ENCODE measurements at places on chromosomes 3 and 15.

- no peak for DNase-seq
Measured at GRCh38 chr3:101255441-101255840, 64.9 kb downstream of the IMPG2 start.

DNA sequence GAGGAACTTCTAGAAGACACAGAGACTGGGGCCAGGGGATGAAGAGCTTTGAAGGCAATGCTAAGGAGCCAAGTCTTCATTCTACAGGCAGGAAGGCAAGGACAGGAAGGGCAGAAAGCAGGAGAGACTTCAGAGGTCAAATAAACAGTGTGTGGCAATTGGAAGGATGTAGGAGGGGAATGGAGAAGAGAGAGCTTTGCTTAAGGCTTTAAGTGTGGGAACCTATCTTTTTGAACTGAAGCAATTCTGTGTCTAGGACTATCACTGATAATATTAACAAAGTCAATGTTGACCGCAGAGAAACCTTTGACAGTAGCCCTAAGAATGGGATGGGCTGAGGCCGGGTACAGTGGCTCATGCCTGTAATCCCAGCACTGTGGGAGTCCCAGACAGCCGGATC lies 325.0 kb downstream of the FOXP1 start:
- DNase-seq: no peak

- DNase-seq: no peak
Measured at GRCh38 chr15:52682200-52682599, 3.0 kb upstream of the ATOSA start.

DNA sequence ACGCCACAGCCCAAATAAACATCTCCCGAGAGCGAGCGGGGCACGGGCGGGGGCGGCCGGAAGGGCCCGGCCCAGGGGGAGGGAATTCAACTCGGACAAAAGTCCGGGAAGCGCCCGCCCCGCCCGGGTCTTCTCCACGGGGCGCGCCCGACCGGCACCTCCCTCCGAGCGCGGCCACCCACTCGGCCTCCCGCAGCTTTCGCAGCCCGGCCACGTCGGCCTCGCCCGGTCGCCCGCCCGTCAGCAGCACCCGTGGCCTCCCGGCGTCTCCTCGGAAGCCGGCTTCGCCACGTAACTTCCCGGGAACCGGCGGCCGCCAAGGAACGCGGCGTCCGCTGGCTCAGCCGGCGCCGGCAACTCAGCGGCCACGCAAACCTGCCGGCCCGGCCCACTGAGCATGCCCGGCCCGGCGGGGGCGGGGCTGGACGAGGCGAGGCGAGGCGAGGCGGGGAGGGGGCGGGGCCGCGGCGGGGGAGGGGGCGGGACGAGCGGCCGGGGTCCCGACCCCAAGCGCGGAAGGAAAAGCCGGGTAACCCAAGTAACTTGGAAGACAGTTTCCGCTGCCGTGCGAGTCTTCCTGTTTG lies at the start of gene TJP1:
Gene TJP1 (minus strand): TSS at position 369 of the 584 bp plus-strand sequence. CDS start 440 bp downstream, outside the sequence.
- no peak for DNase-seq

DNA sequence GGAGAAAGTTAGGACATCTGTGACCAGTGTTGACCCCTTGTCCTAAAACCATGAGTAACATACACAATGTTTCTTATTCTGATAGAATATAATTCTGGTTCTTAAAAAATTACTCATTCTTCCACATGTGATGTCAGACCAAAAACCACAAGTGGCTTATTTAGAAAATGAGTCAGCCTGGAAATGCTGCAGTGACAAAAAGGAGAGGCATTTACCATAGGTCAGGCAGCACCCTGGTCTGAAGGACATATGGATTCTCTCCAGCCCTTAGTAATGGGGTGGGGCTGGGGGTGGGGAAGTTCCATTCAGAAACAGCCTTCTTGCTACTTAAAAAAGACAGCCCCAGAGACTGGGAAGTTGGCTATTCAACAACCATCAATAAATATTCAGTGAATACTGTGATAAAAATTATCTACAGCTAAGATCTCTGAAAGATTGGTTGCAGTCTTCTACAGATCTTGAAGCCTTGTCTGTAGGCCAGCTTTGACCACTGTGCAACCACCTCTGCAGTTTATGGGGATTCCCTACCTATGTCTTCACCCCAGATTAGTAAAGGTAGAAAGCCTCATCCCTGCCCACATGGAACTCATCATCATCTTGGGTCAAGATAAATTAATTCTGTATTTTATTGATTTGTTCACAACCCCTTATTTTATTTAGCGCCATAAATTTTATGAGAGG lies 34.9 kb upstream of the TIMP4 start:
- no peak for DNase-seq

GRCh38 chr15:46126581-46126980 lies 491.8 kb downstream of the SQOR start:
- DNase-seq: no peak

DNA sequence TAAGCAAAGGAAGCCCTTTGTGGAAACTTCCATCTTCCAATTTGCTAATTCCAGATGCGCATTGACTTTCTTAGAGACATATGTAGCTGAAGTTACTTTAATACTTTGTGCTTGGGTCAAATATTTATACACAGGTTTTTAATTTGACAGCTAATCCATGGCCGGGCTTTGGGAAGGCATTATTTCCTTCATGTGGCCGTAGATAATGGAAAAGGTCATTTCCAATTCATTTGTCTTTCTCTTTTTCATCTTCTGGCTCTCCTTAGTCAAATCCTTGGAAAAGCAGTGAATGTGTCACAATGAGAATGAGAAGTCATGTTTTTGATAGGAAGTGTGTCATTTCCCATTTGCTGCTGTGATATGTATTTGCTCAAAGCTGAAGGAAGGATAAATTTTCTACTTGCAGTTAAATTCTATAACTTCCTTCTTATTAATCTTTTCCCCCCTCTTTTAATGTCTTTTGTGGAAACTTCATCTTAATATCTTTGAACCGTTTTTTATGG lies 323.3 kb downstream of the CLSTN2 start:
- DNase-seq: no peak

DNA sequence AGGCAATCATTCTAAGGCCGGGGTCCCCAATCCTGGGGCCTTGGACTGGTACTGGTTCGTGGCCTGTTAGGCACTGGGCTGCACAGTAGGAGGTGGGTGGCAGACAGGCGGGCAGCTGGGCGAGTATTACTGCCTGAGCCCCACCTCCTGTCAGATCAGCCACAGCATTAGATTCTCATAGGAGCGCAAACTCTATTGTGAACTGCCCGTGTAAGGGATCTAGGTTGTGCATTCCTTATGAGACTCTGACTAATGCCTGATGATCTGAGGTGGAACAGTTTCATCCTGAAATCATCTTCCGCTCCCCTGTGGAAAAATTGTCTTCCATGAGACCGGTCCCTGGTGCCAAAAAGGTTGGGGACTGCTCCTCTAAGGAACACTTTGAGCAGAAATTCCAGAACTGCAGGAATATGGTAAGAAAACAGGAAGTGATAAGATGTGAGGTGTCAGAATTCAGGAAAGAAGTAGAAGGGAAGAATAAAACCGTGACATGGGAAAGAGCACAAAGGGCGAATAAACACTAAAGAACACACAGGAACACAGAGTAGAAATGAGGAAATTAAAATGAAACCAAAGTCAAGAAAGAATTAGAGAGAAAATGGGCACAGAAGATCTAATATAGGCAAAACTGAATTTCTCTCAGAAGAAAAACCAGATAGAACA lies 57.6 kb downstream of the PDCD6IP start:
- DNase-seq: no peak

GRCh38 chr15:53457479-53457878 lies 302.0 kb downstream of the WDR72 start:
- DNase-seq: no peak

GRCh38 chr15:93042211-93042610 lies 46.8 kb downstream of the RGMA start:
- DNase-seq: no peak

DNA sequence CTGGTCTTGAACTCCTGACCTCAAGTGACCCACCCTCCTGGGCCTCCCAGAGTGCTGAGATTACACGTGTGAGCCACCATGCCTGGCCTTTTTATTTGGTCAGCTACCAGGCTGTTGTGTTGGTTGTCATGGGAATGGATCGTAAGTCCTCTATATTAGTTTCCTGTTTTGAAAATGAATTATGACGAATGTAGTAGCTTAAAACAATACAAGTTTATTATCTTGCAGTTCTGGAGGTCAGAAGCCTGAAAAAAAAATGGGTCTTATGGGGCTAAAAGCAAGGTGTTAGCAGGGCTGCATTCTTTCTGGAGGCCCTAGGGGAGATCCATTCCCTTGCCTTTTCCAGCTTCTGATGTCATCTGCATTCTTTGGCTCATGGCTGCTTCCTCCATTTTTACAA lies 25.1 kb upstream of the HERC1 start:
- DNase-seq: no peak

- DNase-seq: no peak
Measured at GRCh38 chr3:30282154-30282696, 324.2 kb upstream of the TGFBR2 start.

- DNase-seq: no peak
Measured at GRCh38 chr15:82183121-82184031, 79.2 kb downstream of the EFL1 start.

- no peak for DNase-seq
Measured at GRCh38 chr3:13574798-13575451, 26.0 kb downstream of the FBLN2 start.

GRCh38 chr3:133930341-133930933 lies 34.8 kb upstream of the RAB6B start:
- no peak for DNase-seq

DNA sequence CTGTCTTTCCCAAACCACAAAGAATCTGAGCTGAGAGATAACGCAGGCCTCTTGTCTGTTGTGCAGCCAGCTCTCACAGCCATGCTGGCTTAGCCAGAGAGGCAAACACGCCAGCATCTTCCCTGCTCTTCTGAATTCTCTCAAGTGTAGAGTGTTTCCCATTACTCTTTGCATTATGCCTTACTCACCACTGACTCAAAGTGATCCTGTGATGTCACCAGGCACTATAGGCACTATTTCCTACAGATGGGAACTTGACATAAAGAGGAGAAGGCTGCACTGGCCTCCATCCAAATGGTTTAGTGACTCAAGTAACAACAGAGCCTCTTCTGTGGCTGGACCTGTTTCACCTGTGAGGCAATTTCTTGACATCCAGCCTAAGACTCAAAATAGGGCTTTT lies 44.4 kb downstream of the PDZRN3 start:
- no peak for DNase-seq

DNA sequence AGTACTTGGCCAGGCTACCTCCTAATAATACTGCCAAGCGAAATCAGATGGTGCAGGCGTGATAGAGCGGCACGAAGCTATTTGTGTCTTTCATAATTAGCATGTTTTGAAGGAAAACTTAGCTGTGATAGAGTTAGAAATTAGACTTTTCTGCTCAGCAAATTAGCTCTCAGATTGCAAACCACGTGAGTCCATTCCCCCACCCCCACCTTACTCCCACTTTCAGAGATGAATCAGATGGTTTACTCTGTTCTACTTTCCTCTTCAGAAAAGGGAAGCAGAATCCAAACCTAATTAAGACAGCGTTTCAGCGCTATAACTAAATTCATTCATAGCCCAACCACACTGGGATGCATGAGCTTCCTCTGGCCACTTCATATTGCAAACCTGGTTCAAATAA lies 214.6 kb downstream of the SLCO3A1 start:
- no peak for DNase-seq

GRCh38 chr15:58559904-58560588 lies 128.3 kb downstream of the LIPC start:
- DNase-seq: no peak

GRCh38 chr3:133463347-133463860 lies 63.5 kb downstream of the BFSP2 start:
- no peak for DNase-seq

DNA sequence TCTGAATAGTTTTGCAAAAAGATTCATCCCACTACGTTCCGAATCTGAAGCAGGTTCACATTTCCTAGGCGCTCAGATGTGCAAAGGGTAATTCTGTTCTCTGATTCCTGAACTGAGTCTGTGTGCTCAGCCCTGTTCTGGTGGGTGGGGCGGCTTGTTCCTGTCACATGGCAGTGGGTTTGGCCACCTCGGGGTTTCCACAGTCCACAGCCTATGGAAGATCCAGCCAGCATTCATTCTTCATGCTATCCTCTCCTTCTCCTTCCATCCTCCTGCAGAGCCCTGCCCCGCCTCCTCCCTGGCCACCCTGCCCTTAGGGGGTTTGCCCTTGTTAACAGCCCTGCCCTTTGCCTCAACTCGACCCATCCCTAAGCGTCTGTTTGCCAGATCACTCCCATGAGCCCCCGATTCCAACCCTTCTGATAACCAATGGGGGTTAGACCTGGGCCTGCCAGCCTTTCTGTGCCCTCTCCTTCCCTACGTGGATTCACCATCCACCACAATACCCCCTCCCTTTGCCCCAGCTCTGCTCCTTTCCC lies 31.0 kb downstream of the PRR20G start:
- no peak for DNase-seq

GRCh38 chr15:63118854-63119253 lies 2.8 kb upstream of the LACTB start:
- DNase-seq: no peak

DNA sequence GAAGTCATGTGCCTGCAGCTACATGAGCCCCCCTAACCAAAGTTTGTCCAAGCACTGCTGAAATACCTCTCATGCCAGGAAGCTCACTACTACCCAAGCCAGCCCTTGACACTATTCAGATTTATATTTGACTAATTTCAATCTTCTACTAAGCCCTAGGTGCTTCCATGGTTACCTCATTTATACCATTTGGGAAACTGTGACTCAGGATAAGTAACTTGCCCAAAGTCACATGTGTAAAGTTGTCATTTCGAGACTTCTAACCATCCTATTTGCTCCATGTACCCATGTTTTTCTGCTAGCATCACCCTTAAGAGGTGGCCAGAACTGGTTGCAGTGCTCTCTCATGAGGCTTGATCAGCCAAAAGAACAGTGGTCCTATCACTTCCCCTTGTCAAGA lies 20.7 kb upstream of the TIMP4 start:
- DNase-seq: no peak

GRCh38 chr3:13621381-13622221 lies 72.7 kb downstream of the FBLN2 start:
- no peak for DNase-seq

- peak; percentile 45 for DNase-seq
Measured at GRCh38 chr3:15108082-15108545, 9.2 kb upstream of the RBSN start.

DNA sequence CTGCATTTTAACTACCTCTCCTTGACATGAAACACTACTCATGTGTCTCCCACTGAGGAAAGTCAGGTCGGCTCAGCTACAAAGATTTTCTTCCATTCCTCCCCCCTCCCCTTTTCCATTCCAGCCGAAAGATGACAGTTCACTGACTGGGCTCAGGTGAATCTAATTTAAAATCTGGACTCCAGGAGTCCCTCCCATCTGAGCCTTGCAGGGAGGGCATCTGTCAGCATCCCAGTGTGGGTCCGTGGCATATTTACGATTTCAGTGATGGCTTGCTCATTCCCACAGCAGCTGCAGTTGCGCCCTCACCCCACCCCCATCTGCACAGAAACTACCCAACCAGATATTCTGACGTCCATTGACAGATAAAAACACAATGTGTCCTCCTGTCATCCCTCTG lies 153.7 kb upstream of the ARRDC4 start:
- DNase-seq: no peak

- no peak for DNase-seq
Measured at GRCh38 chr15:35876762-35877161, 330.8 kb upstream of the DPH6 start.
